Lung microvascular endothelial cell (primary cell): ENCODE measurements at places on chromosomes 7 and 10. TPM values are rescaled to one million over a fixed set of nuclear protein-coding genes. Genes with fewer than 3 reads are reported as not detected.
A peak's percentile ranks its signal among the peaks of the same experiment; 100 is the strongest.

GRCh38 chr10:87095236-87095945, 385 bp downstream of the SHLD2 start:
- peak; percentile 91 for DNase-seq

The ZWINT gene
- total RNA-seq: 7.7 and 23.8 TPM in 2 replicates

GRCh38 chr7:78983483-78983882, 470.0 kb downstream of the MAGI2 start:
- no peak for DNase-seq

- no peak for DNase-seq
Measured at GRCh38 chr10:24257588-24257987, 48.6 kb downstream of the KIAA1217 start.

The JAKMIP3 gene
- total RNA-seq: under 0.01 and 0.20 TPM in 2 replicates
